ENCODE measurements at places on chromosomes 1 and 21.

GRCh38 chr1:145979746-145980456 is 15.4 kb downstream of the POLR3GL start:
- no peak for DNase-seq

GRCh38 chr1:5742801-5743200 is 249.4 kb downstream of the NPHP4 start:
- DNase-seq, result no peak

DNA sequence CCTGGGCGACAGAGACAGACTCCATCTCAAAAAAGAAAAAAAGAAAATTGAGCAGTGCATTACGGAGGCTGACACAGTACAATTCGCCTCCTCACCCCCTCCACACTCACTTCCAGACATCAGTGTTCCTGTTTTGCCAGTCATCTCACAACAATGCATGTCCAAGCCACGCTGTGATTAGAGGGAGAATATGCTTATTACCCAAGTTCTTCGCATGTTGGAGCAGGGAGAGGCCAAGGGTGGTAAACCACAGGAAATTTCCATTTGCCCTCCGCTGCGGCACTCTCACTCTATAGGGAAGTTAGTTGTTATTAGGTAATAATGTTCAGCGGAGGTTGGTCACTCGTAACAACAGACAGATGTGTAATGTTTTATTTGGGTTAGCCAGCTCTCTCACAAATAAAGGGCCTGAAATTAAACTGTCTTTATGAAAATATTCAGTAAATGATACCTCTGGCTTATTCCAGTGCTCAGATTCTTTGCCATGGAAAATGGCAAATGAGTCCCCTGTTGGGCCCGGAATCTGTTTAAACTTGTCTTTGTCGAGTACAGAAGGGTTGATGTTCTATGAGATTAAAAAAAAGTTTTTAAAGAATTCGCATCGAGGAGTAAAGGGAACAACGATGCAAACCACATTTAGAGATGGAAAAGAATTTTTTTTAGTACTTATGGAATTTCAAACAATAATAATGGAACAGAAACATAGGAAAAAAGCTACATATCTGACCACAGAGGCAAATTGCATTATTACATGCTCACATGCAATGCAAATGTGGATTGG is 33.1 kb downstream of the KCNJ15 start:
- DNase-seq, result peak; percentile 33

DNA sequence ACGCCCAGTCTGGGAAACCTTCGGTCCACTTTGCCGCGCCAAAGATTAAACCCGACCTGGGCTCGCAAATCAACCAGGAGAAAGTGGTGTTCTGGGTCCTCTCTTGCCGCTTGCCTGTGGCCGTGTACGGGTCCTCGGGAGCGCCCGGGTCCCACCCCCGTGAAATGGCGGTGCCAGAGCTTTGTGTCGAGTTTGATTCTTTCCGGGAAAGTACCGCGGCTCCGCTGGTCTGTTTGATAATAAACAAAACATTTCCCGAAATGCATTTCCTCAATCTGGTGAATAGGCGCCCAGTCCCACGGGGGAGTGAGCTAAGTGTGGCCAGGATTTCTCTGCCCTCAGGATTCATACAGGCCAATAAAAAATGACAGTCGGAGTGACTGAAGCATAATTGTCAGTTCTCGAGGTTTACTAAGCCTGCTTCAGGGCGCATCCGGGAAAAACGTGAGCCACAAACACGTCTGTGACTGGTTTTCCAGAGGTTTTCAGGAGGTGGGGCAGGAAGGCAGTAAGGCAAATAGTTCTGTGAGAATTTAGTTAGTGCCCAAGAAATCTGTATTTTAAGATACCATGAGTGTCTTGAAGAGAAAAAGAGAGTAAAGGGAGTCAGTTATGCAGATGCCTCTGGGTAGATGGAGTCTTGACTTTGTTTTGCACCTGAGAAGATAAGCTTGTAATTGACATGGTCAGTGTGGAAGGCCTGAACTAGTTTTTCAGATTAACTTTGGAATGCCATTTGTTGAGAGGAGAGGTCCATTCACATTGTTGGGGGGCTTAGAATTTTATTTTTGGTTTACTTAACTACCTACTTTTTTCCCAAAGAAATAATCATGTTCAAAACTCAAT is 675 bp downstream of the IFNAR1 start:
- DNase-seq, result peak; percentile 27

- DNase-seq, result peak; percentile 94
These were observed 50.9 kb downstream of the HTR6 start for GRCh38 chr1:19715334-19716203.

- no peak for DNase-seq
These were observed 25.3 kb downstream of the TRIM11 start for GRCh38 chr1:228381356-228381755.

- no peak for DNase-seq
These were observed 97.2 kb upstream of the LYPLAL1 start for GRCh38 chr1:219076326-219076937.

- DNase-seq, result no peak
These were observed 12.4 kb upstream of the NBPF1 start for GRCh38 chr1:16625497-16626408.
